ENCODE measurements at places on chromosomes 2 and 18.
A peak's percentile ranks its signal among the peaks of the same experiment; 100 is the strongest.

DNA sequence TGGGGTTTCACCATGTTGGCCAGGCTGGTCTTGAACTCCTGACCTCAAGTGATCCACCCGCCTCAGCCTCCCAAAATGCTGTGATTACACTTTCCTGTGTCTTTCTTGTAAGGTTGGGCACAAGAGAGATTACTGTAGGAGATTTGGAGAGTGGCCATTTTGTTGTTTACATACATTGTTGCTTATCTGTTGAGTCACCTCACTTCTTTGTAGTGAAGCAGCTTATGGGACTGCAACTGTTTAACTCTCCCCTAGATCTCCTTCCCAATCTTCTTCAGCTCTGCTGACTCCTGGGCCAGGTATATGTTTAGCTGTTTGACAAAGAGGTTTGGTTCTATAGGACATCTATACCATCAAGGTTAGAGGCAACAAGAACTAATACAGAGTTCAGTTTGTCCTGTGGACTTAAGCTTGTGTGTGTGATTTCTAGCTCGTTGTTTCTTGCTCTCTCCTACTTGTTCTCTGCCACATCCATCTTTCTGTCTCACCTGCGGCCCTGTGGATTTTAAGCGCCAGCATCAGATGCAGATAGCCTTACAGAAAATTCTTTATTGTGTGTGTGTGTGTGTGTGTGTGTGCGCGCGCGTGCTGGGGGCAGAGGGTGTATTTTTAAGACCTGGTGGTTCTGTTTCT is 95.4 kb downstream of the HAUS1 start:
- DNase-seq = no peak

DNA sequence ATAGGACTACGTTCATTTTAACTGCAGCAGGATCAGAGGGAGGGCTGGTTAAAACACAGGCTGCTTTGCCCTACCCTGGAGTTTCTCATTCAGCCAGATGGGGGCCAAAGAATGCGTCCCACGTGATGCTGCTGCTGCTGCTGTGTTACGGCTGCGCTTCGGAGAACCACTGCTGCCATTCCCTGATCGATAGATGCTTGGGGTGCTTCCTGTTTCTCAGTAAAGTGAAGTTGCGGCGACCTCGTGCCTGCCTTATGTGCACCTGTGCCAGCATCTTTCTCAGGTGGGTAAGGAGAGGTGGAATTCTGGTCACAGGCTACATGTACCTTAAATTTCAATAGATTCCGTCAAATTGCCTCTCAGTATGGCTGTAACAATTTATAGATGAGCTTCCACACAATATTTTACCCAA is 24.7 kb upstream of the TOGARAM2 start:
- no peak for DNase-seq

GRCh38 chr18:2468051-2468450 is 103.3 kb downstream of the METTL4 start:
- DNase-seq = no peak

GRCh38 chr2:143935482-143935752 is 584.5 kb downstream of the ZEB2 start:
- DNase-seq = no peak

DNA sequence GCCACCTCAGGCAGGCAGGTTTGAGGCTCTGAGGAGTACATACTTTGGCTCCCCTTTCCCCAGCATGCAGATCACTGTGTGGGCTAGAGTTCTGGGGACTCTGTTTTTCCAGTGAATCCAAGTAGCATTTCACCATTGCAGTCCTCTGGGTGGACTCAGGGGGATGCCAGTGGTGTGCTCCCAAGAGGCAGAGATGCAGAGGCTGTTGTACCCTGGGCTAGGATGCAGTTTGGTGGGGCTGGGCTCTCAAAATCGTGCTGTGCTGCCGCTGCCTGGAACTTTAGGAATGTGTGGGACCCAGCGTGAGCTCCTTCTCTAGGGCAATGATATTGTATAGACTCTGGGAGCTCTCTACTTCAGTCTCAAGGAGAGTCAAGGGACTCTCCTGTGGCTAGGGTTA is 104.9 kb downstream of the MYO3B start:
- DNase-seq = no peak

GRCh38 chr2:210169516-210170195 is 1.6 kb downstream of the KANSL1L start:
- DNase-seq = no peak

GRCh38 chr2:20635675-20636584 is 15.0 kb downstream of the HS1BP3 start:
- peak; percentile 81 for DNase-seq

- DNase-seq = no peak
These were observed 1.3 kb downstream of the OSBPL6 start for GRCh38 chr2:178195390-178196166.

DNA sequence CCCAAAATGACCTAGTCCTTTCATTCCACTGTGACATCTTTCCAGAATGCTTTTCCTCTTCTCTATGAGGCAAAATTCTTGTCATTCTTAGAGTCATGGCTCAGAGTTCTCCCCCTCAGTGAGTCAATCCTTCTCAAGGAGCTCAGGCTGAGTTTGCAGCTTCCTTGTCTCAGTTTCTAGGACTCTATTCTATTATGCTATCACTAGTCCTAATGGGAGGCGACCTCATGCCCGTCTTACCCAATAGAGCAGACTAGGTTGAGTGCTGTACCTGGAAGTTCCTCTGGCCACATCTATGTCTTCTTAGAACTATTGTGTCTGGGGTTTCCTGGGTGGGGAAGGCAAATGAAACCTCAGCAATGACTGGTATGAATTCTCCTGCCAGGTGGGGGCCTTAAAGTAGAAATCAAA is 51.5 kb downstream of the HAUS1 start:
- DNase-seq = no peak

- no peak for DNase-seq
These were observed 402.6 kb downstream of the EIPR1 start for GRCh38 chr2:2974982-2975381.

GRCh38 chr2:203763241-203763937 is 57.0 kb downstream of the CD28 start:
- DNase-seq = no peak

DNA sequence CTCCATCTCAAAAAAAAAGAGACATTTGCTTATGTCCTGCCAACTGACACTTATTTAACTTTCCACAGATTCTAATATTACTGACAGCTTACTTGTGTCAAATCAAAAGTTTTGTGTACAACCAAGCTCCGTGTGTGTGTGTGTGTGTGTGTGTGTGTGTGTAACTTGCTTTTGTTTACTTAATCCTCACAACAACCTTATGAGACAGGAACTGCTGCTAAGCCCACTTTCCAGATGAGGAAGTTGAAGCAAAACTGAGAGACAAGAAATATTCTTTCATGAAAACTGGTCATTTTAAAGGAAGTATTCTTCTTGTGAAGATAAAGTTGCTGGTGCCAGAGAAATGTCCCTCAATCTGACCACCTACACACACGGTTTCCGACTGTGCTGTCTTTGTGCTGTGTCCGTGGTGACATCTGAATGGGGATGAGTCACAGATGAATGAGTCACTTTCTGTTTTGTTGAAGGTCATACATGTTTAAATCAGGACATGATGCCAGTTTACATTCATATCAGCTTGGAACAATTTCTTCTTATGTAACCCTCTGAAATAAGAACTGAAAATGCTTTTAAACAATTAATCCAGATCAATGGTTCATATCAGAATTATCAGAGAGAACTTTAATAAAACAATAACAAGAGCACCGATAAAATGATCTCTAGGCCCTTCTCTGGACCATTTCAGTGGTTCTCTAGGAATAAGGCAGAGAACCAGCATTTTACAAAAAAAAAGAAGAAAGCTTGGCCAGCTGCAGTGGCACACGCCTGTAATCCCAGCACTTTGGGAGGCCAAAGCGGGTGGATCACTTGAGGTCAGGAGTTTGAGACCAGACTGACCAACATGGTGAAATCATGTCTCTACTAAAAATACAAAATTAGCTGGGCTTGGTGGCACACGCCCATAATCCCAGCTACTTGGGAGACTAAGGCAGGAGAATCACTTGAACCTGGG is 95.5 kb downstream of the THNSL2 start:
- DNase-seq = no peak

DNA sequence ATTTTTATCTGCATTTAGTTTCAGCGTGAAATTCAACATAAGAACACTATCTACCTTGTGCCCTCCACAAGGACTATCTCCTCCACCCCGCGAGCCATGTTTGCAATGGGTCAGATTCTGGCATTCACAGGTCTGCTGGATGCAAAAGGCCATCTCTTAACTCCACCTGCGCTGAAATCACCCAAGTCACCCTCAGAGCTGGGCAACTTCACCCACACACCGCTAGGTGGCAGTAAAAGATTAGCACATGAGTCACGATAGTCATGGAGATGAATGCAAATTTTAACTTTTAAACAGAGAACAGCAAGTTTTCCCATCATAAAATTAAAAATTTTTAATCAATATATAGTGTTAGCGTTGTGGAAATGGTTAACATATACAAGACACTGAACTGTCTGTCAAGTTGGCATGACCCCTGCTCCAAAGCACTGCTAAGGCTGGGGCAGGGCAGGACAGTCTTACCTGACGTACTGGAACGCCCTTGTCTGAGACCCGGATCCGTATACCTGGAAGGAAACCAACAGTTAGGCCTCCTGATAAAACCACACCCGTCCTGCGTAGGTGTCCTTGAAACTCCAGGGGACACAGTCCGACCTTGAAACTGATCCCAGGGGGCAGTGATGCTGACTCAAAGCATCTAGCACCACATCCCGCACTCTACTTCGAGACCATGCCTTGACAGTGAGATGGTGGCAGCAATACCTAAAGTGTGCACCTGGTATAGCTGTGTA is 89.6 kb downstream of the UXS1 start:
- peak; percentile 64 for DNase-seq

DNA sequence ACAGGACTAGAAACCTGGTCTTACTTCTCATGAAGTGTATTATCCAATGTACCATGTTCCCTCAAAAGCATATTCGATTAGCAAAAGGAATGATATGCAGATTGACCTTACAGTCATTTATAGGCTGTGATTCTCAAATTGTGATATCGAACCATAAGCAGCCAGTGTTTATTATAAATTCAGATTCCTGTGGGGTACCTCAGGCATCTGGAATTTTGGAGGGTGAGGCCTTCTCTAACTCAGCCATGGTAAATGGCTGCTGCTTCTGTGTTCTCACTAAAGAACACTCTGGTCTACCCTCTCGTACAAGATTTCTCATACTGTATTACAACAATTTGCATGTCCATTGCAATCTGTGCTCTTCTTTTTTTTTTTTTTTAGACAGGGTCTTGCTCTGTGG is 84.5 kb downstream of the PRPF40A start:
- DNase-seq = no peak

DNA sequence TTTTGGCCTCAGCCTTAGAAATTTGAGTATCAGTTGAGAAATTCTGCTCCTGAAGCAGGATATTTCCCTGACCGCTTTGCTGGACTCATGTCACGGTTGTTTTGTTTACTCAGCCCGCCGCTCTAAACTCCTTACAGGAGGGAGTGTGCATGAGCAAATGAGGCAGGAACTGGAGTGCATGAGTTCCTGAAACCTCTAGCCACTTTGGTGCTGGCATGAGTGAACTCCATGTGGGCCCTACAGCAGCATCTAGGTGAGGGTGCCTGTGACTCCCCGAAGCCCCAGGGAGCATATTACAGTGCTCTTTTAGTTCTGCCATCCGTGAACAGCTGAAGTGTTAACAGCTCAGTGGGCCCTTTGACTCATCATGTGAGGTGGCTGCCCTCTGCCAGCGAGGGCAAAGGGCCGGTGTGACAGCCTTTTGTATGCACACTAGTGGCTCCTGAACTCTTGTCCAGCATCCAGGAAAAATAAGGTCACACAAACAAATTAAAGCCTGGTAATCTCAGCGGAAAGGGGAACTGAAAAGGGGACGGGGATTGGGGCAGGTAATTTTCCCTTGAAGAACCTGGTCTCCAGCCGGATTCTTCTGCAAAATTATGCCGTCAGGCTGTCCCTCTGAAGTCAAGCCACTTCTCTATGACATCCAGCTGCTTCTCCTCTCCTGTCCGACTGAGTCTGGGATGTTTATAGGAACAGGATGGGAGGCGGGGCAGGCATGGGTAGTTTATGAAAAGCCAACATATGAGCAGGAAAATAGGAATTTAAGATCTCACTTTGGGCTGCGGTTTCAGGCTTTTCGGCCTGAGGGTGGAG is 1668.7 kb downstream of the SUCLG1 start:
- peak; percentile 42 for DNase-seq

GRCh38 chr2:3557639-3558204 is 411 bp downstream of the RNASEH1 start:
- DNase-seq = no peak
